CMK (cell line): ENCODE measurements at places on chromosomes 13 and 19.

DNA sequence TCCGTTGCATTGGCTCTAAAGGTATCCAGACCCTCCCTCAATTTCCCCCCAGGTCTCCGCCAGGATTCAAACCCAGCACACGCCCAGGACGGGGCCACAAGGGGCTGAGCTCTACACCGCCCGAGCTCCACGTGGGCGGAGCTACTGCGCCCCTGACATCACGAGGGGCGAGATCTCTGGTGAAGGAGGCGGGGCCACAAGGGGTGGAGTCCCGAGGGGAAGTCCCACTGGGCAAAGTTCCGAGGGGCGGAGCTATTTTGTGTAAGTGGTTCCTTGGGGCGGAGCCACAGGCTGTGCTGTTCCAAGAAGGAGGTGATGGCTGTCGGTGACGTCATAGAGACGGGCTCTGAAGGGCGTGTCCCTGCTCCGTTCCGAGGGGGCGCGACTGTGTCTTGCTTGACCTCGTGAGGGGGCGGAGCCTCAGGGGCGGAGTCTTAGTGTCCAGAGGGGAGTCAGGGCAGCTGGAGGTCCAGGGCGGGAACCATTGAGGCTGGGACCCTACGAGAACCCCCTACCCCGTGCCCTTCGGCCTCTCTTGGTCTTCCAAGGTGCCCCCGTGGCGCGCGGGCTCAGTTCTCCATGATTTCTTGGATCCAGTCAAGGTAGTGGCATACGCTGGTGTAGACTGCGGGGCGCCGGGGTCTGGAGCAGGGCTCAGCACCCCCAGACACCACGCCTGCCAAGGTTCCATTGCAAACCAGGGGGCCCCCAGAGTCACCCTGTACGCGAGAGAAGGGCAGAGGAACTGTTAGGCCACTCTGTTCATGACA, 1.3 kb upstream of the KLK8 start:
- DNase-seq = peak; percentile 26

GRCh38 chr13:43095771-43096719, 72.7 kb downstream of the DNAJC15 start:
- no peak for DNase-seq

DNA sequence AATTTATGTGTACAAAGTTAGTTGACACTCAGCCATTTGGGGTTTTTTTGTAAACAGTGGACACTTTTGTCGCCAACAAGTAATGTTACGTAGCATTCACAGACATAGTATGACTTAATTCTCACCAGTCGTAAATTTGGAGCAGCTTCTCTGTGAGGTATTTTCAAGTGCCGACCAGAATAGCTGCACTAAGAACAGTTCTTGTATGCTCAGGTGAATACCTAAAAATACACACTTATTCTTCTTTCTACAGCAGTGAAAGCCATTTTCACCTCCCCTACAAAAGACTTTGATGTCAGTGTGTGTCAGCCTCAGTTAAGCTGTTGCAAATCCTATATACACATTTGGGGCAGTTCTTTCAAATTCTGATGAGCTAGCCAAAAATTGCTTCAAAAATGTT, 206.5 kb downstream of the ENOX1 start:
- no peak for DNase-seq

DNA sequence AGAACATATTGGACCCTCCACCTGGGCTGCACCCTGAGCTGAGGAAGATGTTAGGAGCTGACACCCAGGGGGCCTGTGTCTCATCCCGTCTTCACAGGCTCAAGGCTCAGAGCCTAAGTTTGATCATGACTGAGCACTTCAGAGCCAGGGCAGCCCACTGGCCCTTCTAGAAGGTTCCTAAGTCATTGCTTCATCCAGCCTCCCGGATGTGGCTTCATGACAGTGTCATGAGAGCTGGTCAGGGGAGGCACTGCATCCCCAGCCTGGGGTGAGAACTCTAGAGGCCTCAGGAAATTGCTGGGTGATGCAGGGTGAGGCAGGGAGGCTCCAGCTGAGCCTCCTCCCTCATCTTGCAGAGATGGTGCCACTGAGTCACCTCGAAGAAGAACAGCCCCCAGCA, 24.9 kb upstream of the PIK3R2 start:
- DNase-seq = no peak

DNA sequence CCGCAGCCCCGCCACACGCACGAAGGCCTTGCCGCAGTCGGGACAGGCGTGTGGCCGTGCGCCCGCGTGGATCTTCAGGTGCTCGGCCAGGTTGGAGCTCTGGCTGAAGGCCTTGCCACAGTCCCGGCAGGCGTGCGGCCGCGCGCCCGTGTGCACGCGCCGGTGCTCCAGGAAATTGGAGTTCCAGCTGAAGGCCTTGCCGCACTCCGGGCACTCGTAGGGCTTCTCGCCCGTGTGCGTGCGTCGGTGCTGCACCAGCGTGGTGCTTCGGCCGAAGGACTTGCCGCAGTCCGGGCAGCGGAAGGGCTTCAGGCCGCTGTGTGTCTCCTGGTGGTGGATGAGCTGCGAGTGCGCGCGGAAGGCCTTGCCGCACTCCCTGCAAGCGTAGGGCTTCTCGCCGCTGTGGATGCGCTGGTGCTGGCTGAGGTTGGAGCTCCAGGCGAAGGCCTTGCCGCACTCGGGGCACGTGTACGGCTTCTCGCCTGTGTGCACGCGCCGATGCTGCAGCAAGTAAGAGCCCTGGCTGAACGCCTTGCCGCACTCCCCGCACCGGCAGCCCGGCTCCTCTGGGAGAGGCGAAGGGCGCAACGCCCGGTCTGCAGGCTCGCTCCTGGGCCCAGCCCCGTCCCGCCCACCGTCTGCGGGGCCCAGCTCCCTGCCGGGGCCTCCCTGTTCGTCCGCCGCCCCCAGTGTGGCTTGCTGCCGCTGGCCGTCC, 3.6 kb upstream of the A1BG start:
- no peak for DNase-seq

DNA sequence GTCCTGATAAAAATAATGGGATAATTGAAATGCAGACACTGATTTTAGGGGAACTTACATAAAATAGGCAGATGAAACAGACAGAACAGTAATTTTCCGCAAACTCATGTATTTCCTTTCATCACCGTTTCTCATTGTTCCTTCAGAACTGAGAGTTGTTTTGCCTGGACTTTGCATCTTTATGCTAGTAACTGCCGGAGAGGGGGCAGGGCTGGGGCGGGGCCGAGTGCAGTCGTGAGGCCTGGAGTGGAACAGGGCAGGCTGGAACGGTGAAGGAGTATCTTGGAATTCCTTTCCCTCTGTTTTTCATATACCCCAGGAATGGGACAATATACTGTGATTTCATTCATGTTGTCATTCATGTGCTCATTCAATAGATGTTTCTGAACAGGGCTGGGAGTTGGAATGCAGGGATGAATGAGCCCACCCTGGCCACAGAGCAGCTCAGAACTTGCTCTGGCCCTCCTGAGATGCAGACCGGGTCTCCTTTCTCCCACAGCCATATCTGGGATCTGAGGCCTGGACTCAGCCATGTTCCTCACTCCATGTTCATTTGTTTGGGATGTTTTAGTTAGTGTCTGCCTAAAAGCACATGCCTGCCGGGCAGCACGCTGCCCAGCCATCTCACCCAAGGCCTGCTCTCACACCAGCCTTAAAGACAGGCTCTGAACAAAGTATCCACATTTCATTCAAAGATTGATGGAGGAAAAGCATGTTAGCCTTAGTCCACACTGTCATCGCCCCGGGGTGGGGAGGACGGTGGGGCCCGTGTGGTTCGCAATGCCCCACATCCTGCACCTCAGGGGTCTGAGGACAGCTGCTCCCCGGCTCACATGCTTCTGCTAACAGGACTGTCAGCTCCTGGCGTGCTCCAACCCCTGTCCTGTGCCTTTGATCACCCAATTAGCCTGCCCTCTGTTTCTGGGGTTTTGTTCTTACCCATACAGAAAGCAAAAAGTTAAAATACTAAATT, 92.9 kb downstream of the SOX1 start:
- no peak for DNase-seq
